ENCODE measurements at places on chromosomes 16 and 17. TPM values are rescaled to one million over a fixed set of nuclear protein-coding genes. Genes with fewer than 3 reads are reported as not detected.

Gene MYH2
- under 0.01 TPM for total RNA-seq

Gene TAF15
- 55.0 TPM for total RNA-seq

Gene SLC16A11
- total RNA-seq, result 0.28 TPM

Gene KCNJ12
- total RNA-seq, result 2.3 TPM

Gene RASD1
- total RNA-seq, result 2.6 TPM

Gene TNFRSF12A
- total RNA-seq, result 151 TPM

Gene ODAD4
- total RNA-seq, result 0.74 TPM

Gene PYY
- total RNA-seq, result not detected

Gene NTN1
- 0.09 TPM for total RNA-seq

Gene XPO6
- total RNA-seq, result 80.0 TPM

Gene GPR142
- total RNA-seq, result not detected

Gene ECI1
- 33.8 TPM for total RNA-seq

Gene PRSS33
- not detected for total RNA-seq

Gene SLC13A2
- total RNA-seq, result not detected

Gene C16orf54
- not detected for total RNA-seq

Gene FAAP100
- total RNA-seq, result 13.2 TPM

Gene NPIPA3
- total RNA-seq, result 0.57 TPM
